NCI-H1417 treated with DMSO at 0.1 percent for 48 hours (cell line): ENCODE measurements at places on chromosomes 3 and 15.

GRCh38 chr3:183537295-183537730 lies 18.2 kb downstream of the KLHL6 start:
- no peak for DNase-seq

DNA sequence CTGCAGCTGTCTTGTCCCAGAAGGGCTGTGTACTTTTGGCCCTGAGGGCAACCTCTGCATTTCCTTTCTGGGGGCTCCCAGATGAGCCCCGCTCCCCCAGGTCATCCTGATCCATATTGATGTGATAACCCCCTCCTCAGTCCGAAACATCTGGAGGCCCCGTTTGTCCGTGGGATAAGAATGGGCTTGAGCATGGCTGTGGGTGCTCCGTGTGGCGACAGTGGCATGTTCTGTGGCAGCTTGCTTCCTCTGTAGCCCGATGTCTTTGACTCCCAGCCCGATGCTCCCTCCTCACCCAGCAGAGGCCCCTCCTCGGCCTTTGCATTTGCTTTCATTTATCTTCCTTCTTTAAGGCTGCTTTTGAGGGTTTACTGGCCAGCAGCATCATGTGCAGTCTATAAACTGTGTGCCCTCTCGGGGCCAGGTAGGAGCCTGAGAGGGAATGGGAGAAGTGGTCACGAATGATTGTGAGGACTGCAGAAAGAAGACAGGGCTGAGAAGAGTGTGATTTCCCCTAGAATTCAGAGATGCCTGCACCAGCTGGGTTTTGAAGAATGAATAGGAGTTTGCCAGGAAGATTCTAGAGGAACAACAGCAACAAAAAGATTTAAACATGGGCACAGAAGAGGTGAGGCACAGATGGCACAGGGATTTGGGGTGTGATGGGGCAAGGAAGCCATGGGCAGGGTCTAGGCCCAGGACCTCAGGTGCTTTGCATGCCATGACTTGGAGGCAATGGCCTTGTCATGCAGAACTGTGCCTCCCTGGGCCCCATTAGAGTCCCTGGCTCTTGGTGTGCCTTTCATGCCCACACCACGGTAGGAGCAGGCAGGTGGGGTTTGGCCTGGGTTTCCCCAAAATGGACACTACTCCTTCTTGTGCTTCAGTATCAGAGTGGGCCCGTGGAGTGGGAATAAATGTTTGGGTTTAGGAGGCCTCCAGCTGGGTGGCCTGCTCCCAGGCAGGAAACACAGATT lies 34.2 kb downstream of the APBA2 start:
- DNase-seq: no peak

DNA sequence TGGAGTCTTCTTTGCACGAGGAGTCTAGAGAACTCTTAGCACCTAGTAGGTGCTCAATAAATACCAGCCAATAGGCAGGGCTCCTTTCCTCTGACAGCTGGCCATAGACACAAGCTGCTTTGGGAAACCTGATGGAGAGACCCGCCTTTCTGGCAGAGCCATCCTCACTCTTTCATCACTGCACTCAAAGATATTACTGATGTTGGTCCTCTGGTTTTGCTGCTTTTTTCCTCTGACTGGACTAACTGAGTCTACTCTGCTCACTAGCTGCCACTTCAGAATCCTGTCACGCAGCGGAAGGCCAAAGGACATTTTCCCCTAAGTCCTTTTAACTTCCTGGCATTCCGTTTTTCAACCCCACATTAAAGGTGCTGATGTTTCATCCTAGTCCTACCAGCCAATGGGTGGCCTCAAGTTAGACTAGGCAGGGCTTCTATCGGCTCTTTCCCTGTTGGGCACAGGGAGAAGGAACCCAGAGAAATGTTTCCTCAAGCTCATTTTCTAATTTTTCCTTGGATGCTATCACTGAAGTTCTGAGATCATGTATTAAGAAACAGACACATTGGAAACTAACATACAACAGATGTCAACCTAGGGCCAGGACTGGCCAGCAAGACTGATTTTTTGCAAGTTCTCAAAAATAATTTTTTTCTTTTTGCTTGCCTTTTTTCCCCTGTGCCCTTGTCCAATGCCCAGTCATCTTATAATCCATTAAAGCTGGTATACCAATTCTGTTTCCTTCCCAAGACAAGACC lies 132.8 kb upstream of the ICE2 start:
- DNase-seq: no peak

DNA sequence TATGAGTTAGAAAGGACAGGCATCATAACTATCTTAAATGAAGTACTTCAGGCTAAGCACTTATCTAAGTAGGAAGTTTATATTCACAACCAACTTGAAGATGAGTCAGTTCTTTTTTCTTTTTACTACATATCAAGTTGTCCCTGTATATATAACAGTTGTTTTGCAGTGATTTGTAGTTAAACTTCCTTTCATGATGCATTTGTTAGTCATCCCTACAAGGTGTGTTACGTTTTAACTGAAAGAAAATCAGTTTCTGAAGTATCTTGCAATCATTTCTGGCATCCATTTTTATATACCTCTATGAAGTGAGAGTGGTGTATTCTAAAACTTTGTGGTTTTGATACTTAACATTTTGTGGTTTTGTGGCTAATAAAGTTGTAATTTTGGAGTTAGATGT lies 46.1 kb downstream of the ZFAND6 start:
- DNase-seq: no peak

DNA sequence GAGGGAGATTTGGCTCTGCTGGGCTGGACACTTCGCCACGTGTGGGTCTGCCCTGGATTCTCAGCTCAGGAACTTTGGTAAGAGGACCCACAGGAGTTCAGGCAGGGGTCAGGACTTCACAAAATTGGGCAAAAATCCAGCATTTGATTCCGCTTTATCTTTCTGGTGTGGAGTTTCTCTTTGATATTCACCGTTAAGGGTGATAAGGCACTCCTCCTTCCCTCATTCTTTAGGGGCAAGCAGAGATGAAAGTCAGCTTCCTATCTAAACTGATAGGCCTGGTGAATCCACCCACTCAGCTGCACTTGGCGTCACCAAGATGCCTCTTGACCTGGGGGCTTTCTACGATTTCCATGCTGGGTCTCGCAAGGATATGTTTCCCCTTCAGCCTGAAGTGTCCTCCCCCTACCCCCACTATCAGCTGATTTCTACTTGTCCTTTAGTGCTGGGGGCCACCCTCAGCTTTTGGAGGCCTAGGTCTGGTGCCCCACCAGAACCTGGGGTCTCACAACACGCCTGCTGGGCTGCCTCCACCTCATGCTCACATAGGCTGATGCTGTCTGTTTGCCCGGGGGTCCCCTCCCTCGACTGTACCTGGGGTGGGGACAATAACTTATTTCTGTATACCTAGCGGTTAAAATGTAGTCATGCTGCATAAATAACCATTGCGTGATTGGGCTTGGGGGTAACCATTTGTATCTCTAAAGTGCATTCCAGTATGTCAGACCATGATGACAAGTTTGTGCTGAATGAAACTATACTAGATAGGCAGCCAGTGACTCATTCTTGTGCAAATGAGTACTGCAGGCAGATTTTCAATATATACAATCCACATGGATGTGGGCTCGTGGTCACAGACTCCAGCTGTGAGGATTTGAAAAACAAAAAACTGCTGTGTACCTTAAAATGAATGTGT lies 248.3 kb downstream of the ADAMTS17 start:
- DNase-seq: no peak

GRCh38 chr3:52983828-52984227 lies 62.0 kb downstream of the SFMBT1 start:
- DNase-seq: no peak

DNA sequence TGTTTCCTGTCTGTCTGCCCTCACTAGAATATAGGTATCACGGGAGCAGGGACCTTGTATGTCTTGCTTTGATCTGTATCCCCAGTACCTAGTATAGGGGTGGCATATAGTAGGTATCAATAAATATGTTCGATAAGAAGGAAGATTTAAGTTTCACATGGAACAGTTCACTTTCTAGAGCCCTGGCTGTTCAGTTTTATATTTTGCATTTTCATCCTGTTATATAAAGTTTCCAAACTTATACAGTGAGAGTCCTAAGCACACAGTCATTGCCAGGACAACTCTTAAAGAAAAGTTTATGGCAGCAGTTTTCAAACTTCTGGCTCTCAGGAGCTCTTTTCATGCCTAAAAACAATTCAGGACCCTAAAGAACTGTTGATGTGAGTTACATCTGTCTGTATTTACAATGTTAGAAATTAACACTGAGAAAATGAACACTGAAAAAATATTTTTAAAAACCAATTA lies 13.4 kb downstream of the ITPR1 start:
- no peak for DNase-seq

GRCh38 chr15:22942877-22943276 lies 37.3 kb downstream of the CYFIP1 start:
- no peak for DNase-seq

- DNase-seq: no peak
Measured at GRCh38 chr3:149784064-149784704, 8.2 kb downstream of the ANKUB1 start.

DNA sequence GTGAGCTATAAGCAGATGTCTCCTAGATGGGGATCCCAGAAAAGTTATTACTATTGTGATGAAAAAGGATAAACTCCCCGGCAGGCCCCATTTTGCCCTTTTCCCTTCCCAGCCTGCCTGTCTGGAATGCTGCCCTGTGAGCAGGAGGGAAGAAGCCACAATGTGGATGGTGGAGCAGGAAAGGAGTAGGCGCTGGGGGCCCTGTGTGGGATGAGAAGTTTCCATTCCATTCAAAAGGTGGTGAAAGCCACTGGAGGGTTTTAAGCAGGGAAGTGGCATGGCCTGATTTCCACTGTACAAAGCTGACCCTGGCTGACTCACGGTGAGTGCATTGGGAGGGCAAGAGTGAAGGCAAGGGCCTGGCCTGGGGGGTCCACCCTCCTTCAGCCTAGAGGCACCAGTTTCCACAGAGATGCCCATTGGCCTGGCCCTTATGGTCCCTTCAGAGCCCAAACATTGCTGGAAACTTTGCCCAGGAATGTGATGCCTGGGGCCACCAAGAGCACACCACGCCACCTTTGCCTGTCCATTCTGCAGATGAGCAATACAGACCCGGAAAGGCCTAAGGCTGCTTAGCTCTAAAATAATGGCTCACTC lies 206.9 kb downstream of the RPLP1 start:
- DNase-seq: no peak

- no peak for DNase-seq
Measured at GRCh38 chr3:42830437-42831320, 21.4 kb downstream of the ACKR2 start.

- no peak for DNase-seq
Measured at GRCh38 chr15:25469377-25469776, 30.6 kb upstream of the UBE3A start.

DNA sequence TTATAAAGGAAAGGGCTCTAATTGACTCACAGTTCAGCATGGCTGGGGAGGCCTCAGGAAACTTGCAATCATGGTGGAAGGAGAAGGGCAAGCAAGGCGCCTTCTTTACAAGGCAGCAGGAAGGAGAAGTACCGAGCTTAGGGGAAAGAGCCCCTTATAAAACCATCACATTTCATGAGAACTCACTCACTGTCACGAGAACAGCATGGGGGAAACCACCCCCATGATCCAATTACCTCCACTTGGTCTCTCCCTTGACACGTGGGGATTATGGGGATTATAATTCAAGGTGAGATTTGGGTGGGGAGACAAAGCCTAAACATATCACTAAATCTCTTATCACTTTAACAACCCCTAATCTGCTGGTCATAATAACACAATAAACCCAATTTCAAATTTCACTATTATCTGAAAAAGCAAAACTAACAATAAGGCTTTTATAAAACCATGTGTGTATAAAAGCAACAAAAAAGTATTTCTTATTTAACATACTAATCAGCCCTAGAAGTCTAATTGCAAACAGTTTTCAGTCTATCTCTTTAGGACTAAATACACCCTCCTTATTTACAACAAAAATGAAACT lies 43.2 kb downstream of the SCAPER start:
- DNase-seq: no peak
